ENCODE measurements at places on chromosomes 1 and 21.
A peak's percentile ranks its signal among the peaks of the same experiment; 100 is the strongest.

DNA sequence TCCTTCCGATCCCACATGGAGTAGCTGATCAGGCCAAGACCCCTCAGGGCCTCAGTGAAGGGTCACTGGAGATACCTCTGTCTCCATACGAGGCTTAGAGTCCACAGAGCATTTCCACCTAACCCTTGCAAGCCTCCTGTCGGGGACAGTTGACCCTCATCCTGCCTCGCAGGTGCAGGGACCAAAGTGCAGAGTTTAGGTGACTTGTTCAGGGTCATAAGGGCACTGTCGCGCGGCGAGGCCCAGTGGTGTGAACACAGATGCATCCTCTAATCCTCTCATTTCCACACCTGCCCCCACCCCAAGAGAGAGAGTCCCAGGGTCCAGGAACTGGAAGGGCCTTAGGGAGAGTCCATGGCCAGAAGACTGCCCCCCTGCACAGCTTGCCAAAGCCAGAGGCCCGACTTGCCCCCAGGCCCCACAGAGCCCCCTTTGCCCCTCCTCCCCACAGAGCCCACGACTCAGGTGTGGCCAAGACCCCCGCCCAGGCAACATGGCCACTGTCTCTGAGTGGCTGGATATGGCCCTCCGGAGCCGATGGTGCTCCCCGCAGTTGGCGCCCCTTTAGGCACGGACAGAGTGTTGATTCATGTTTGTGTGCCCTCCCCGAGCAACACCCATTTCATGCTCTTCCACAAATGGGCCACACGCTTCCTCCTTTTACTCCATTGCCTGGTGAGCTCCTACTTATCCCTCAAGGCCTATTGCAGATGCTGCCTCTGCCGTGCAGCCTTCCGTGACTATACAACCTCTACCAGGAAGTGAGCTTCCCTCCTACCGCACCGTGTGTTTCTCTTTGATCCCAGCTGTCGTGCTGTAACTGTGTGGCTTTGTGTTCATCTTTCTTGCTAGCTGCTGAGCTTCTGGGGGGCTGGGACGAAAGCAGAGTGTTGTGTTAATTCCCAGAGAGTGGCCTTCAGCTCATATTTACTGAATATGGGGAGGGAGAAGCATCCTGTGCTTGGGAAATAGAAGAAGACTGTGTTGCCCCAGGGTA, 1.7 kb downstream of the TRPM2 start:
- peaks cover 53% of the 10 kb centered on the region for H3K4me1 ChIP-seq
- H3K36me3 ChIP-seq, result peaks cover 14% of the 10 kb centered on the region
- H3K4me3 ChIP-seq, result peak overlapping the region; percentile 81
- H3K27me3 ChIP-seq, result peaks cover 10% of the 10 kb centered on the region
- H3K27ac ChIP-seq, result peak overlapping the region; percentile 91

DNA sequence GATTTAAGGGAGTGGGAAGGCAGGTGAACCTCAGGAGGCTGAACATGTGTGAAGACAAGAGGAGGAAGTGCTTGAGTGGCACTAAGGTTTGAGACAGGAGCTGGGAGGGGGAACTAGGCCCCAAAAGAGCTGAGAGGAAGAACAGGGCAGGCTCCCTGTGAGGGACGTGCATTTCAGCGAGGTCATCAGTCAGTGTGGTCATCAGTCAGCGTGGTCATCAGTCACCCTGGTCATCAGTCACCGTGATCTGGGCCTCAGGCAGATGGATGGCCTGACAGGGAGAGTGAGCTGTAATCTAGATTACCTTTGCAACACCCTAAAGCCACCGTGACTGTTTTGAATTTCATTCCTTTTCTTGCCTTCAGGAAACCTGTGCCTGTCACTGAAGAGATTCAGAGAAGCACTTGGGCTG, 29.1 kb downstream of the VTCN1 start:
- H3K36me3 ChIP-seq, result no peaks in the 10 kb centered on the region
- H3K27me3 ChIP-seq, result peaks cover 1% of the 10 kb centered on the region
- no peaks in the 10 kb centered on the region for H3K4me1 ChIP-seq
- DNase-seq, result no peak
- H3K4me3 ChIP-seq, result no peak overlapping the region
- H3K27ac ChIP-seq, result no peak overlapping the region

GRCh38 chr1:56821462-56821797, 2.2 kb upstream of the FYB2 start:
- no peak for DNase-seq
- H3K4me1 ChIP-seq, result no peaks in the 10 kb centered on the region
- H3K36me3 ChIP-seq, result no peaks in the 10 kb centered on the region
- peaks cover 5% of the 10 kb centered on the region for H3K27me3 ChIP-seq
- no peak overlapping the region for H3K4me3 ChIP-seq
- H3K27ac ChIP-seq, result no peak overlapping the region

DNA sequence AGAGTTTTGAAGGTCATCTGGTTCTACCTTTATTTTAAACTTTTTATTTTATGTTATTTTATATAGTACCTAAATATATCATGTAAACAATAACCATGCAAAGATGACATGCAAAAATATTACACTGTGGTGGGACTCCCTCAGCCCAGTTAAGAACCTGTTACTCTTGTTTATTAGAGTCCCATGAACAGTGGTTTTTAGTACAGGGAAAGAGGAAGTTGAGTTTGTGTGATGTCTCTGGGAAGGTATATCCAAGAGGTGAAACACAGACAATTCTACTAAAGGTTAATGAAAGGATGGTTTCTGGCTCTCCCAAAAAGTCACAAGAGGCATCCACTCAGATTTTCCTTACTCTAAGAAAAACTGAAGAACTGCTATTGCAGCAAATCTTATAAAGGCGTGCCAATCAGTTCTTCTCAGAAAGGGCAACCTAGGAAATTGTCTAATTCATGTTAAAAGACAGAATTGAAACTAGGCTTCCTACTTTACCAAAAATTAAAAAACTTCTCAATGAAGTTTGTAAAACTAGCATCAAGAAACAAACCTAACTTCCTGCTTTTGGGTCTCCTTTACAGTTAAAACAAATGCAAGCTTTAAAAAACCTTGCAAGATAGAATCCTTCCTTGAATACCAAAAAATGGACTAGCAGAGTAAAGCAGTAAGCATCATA, 19.9 kb downstream of the GFI1 start:
- DNase-seq, result no peak
- H3K4me1 ChIP-seq, result peaks cover 78% of the 10 kb centered on the region
- peak overlapping the region; percentile 37 for H3K27ac ChIP-seq
- H3K4me3 ChIP-seq, result no peak overlapping the region
- H3K36me3 ChIP-seq, result peaks cover 38% of the 10 kb centered on the region

DNA sequence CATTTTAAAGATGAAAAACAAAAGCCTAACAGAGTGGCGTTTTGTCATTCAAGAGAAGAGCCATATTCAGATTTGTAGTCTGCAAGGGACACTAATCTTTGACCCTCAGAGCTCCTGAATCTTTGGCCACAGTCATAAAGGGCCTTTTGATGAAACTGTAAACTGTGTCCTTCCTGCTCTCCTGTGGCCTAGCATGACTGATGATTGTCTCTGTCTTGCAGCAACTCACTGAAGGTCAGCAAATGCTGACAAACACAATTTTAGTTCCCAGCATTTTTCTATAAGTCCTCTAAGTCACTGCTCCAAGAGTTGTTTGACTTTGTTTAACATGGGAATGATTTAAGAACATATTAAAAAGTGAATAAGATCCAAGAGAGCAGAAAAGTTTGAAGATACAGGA, 55.3 kb upstream of the PRELP start:
- no peaks in the 10 kb centered on the region for H3K4me1 ChIP-seq
- no peaks in the 10 kb centered on the region for H3K36me3 ChIP-seq
- H3K27ac ChIP-seq, result no peak overlapping the region
- no peak for DNase-seq
- H3K27me3 ChIP-seq, result peaks cover 5% of the 10 kb centered on the region

DNA sequence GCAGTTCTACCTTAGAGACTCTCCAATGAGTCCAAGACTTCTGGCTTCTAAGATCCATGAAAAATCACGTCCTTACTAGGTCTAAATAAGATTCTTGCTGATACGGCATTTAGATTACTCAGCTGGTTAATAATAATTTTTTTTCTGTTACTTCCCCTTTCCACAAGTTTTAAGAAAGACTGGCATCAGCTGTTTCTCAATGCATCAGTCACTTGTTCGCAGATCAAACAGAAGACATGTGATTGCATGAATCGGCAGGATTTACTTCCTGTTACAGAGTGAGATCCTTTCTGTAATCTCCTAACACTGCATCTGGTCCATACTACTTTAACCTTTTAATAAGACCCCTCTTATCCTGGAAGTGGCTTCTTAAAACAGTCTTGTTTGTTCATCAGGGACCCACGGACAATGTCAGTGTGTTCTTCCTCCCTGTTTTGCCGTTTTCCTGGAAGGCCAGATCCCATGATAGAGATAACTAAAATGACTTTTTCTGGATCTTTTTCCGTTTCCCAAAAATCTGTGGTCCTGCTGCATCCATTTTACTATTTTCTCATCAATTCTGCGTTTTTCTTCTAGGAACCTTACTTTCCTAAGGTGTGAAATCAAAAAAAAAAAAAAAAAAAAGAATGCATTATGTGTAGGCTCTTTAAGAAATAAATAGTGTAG, 6.1 kb downstream of the NPL start:
- peaks cover 11% of the 10 kb centered on the region for H3K4me1 ChIP-seq
- H3K36me3 ChIP-seq, result no peaks in the 10 kb centered on the region
- no peak for DNase-seq
- no peak overlapping the region for H3K4me3 ChIP-seq
- H3K27ac ChIP-seq, result no peak overlapping the region
- peaks cover 3% of the 10 kb centered on the region for H3K27me3 ChIP-seq

All from activated T-helper 1 cell treated with anti-CD3 and anti-CD28 coated beads, Interleukin-12 subunit alpha, Interleukin-12 subunit beta, Interleukin-2, Interleukin-4 antibody, amounts not matched to agents 30 ng/mL and 10 ng/mL and 1 ng/mL, durations not matched to agents 14 hours and 24 hours and 36 hours (primary cell).